SHP77 treated with DMSO at 0.1 percent for 48 hours (cell line): ENCODE measurements at places on chromosomes 2 and 18.

DNA sequence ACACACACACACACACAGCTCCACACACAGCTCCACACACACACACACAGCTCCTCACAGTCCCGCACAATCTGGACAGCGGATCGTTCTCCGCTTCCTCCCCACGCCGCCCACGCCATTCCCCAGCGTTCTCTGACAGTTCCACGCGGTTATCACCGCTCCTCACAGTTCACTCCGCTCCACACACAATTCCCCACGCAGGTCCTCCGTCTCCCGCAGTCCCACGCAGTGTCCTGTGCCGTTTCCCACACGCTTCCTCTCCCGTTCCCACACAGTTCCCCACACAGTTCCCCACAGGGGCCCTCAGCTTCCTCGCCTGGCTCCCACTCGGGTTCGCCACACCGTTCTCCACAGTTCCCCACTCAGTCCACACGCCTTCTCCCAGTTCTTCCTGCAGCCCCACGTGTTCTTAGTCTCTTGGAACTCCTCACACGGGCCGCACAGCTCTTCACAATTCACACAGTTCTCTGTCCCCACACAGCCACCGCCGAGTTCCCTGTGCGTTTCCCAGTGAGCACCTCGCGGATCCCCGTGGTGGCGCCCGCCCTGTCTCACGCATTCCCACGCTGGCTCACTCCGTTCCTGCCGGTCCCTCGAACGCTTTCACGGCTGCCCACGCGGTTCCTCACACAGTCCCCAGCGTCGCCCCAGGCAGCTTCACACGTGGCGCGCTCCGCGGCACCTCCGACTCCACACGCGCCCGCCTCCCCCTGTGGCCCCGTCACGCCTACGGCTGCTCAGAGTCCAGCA, 38.4 kb downstream of the KIF1A start:
- no peak for DNase-seq

DNA sequence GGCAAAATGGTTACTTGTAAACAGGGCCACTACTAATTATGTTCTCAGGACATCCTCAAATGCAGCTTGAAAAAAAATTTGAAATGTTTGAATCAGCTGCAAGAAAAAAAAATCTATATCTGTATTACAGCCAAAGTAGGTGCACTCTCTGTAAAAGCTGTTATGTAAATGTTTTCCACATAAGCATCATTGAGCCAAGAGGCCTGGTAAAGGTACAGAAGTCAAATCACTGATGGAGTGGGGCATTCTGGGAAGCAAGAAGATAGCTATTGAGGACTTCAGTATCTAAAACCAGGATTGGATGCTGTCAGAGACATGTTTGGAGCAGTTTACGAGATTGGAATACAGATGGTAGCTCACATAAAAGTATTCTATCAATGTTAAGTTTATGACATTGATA, 80.3 kb downstream of the MAPRE2 start:
- no peak for DNase-seq

DNA sequence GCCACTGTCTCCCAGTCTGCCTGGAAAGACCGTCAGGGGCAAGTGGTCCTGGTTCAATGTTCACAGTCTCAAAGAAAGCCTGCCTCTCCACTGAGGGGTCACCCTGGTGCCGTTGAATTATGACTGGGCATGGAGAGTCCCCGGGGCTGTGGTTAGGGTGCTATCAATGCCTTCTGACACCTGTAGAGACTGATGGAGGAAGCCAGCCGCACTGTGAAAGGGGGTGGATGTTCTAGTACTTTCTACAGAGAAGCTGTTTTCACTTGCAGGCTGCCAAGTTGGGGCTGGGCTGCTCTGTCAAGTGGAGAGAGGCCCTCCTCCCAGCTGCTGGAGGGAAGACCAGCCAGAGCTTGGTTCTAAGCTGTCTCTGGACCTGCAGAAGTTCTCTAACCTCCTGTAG, 80.5 kb downstream of the BCL2L11 start:
- no peak for DNase-seq

GRCh38 chr2:88090446-88091283, 23.0 kb downstream of the SMYD1 start:
- DNase-seq = no peak

DNA sequence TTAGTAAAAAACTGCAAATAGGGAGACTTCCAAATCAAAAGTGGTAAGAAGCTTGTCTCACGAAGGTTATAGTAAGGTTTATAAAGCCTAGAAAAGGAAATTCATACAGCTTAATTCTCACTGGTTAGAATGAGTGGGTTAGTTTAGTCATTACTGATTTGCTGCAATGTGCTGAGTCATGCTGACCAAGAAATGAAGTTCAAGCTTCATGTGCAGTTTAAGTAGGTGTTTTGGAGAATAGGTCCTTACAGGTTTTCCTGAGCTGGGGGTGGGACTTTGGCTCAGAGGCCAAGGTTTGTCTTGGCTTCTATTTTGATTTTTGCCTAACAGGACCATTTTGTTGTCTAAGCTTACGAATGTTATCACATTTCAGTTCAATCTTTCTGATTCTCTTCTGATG, 15.1 kb downstream of the CLIP4 start:
- peak; percentile 50 for DNase-seq

GRCh38 chr2:134745546-134745945, 26.7 kb upstream of the TMEM163 start:
- no peak for DNase-seq

GRCh38 chr2:20145497-20146193, 79.3 kb downstream of the SDC1 start:
- DNase-seq = no peak

DNA sequence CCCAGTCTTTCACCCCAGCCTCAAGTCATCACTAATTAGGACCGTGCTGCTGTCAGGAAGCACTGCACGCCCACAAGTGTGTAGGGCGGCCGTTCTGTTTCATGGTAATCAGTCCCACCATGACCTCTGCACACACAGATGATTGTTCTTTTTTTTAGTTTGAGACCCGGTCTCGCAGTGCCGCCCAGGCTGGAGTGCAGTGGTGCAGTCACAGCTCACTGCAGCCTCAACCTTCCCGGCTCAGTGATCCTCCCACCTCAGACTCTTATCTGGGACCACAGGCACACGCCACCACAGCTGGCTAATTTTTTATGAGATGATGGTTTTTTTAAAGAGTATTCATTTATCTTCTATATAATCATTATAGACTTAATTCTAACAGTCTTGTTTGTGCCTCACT, 1.8 kb upstream of the IAH1 start:
- no peak for DNase-seq

- DNase-seq = no peak
These were observed 15.3 kb downstream of the WNT10A start for GRCh38 chr2:218895759-218896500.

DNA sequence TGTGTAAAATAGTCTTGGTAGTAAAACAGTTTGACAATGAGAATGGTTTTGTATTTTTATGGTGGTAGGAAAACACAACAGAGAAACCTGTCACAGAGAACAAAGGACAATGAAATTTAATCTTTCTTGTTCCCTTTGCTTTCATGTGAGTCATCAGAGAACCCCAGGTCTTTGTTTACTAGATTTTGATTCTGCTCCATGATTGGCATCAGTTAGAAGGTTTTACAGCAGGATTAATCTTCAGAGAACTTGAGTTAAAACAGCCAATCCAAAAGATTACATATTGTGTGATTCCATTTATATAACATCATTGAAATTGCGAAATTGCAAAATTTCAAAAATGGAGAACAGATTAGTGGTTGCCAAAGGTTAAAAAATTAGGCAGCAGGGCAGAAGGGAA, 2.5 kb downstream of the APLF start:
- no peak for DNase-seq

- peak; percentile 41 for DNase-seq
These were observed 595 bp upstream of the HDHD2 start for GRCh38 chr18:47150824-47151366.

GRCh38 chr2:98188351-98189046, 101.5 kb downstream of the VWA3B start:
- DNase-seq = no peak

DNA sequence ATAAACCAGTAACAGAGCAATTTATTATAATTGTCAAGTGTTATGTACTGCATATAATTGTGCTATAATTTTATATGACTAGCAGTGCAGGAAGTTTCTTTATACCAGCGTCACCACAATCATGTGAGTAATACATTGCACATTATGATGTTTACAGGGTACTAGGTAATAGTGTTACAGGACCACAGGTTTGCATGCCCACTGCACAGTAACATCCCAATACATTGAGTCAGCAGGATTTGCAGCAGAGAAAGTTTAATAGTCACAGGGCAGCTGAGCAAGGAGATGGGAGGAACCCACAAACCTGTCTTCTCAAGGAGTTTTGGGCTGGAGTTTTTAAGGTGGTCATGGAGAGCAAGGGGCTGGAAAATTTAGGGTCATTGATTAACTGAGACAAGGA, 1042.9 kb upstream of the ACVR2A start:
- no peak for DNase-seq

DNA sequence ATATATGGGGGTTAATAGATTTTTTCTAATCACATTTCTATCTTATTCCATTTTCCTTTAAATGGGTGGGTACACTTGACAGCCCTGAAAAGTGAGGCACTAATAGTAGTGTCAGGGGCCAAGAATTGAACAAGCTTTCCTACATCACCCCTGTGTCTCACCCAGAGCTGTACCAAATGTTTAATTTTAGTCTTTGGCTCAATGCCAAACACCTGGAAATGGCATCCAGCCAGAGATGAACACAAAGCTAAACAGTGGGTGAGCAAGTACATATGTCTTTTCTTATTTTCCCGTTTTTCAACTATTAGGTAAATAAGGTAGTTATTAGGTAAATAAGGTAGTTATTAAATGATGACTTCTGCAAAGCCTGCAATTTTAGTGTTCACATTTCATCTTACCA, 276.3 kb upstream of the ERBB4 start:
- no peak for DNase-seq

DNA sequence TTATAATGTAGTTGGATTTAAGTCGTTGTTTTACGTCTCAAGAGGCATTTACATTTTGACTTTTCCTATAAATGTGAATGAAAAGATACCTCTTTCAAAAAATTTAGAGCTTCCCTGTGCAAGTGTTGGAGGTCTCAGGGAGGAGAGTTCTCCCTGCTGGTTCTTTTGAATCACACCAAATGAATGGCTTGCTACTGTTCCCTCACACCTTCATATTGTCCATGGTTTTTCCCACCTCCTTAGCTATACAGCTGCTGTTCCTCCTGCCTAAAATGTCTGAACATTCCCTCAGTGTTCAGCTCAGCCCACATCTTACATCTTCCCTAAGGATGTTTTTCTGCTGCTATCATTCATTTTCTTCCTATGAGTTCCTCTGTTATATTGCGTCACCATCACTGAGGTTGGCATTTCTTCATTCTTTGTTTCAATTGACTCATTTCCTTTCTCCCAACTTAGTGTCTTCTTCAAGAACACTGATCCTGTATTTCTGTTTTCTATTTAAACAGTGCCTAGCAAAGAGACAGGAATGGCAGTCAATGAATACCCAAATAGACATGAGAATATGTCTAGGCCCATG, 46.0 kb downstream of the COX7A2L start:
- DNase-seq = no peak

- peak; percentile 43 for DNase-seq
These were observed 16.4 kb upstream of the ARMC9 start for GRCh38 chr2:231181860-231182512.

DNA sequence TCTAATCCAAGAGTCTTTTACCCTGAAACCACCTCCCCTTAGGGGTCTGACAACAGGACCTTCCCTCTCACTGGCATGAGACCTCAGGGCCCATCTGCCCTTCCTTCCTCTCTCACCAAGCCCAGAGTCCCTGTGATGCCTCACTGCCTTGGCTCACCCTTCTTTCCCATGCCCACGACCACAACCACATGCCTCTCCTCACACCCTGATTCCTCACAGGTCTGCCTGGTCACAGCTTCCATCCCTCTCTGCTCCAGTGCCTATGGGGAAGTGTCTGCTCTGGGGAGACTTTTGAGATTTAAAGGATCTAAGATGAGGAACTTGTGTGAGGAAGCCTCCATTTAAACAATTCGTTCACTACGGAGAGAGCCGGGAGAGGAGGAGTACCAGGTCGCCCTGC, 98.9 kb upstream of the SH3BP4 start:
- DNase-seq = no peak
